ENCODE measurements at places on chromosomes 2 and 18.

DNA sequence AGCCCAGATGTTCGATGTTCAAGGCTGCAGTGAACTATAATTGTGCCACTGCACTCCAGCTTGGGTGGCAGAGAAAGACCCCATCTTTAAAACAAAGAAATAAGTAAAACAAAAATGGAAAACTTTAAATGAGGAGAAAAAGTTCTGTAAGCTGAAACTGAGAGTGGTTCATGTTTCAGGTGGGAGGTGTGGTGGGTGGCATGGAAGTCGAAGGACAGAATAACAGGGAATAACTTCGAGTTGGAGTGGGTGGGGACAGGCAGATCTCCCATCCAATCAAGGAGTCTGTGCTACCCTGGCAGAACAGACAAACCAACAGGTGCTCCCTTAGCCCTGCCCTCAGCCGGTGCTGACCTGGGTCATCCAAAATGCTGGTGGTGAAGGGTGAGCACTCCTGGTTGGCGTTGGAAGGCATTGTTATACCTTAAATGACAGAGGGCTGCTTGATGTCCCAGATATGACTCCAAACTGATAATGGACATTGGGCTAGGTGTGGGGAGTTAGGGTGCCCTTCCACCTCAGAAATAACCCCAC, 328.4 kb downstream of the DYSF start:
- no peak for DNase-seq

DNA sequence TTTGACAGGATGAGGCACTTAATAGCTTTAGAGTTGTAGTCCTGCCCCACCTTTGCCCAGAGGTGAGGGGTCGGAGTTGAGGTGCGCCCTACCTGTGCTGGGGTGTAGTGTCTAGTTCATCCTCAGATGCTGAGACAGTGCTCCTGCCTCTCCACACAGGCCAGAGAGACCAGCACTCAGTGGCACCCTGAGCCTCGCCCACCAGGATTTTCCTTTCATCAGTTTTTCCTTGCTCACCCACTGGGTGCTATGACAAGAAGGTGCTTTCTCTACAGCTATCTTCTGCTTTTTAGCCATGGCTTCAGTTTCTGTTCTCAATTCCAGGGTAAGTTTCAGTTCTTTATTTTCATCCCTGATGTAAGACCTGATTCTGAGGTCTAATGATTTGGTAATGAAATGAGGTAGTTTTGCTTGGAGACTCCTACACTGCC, 16.8 kb upstream of the TMEM131 start:
- no peak for DNase-seq

DNA sequence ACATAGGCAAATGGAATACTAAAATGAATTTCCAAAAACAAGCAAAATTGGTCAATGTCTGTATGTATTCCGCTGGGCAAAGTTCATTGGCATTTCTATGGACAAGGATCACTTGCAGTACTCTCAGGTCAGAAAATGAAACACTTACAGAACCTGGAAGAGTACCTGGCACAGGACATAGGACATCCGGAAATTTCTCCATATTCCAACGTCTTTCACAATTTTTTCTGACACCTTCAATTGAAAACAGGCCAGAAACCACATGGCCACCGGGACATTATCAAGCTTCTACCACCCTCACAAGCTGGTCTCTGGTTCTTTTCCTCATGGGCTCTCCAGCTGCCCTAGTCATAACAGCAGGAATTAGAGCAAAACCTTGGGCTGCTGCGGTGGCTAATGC, 96.9 kb upstream of the MSH6 start:
- no peak for DNase-seq

GRCh38 chr2:221610675-221611074, 38.6 kb upstream of the EPHA4 start:
- DNase-seq = no peak

GRCh38 chr2:24957221-24957620, 14.5 kb downstream of the DNAJC27 start:
- DNase-seq = no peak

DNA sequence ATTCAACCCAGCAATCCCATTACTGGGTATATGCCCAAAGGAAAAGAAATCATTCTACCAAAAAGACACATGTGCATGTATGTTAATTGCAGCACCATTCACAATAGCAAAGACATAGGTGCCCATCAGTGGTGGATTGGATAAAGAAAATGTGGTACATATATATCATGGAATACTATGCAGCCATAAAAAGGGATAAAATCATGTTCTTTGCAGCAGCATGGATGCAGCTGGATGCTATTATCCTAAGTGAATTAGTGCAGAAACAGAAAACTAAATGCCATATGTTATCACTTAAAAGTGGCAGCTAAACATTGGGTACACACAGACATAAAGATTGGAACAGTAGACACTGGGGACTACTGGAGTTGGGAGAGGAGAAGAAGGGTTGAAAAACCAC, 82.2 kb downstream of the MYO3B start:
- DNase-seq = no peak

DNA sequence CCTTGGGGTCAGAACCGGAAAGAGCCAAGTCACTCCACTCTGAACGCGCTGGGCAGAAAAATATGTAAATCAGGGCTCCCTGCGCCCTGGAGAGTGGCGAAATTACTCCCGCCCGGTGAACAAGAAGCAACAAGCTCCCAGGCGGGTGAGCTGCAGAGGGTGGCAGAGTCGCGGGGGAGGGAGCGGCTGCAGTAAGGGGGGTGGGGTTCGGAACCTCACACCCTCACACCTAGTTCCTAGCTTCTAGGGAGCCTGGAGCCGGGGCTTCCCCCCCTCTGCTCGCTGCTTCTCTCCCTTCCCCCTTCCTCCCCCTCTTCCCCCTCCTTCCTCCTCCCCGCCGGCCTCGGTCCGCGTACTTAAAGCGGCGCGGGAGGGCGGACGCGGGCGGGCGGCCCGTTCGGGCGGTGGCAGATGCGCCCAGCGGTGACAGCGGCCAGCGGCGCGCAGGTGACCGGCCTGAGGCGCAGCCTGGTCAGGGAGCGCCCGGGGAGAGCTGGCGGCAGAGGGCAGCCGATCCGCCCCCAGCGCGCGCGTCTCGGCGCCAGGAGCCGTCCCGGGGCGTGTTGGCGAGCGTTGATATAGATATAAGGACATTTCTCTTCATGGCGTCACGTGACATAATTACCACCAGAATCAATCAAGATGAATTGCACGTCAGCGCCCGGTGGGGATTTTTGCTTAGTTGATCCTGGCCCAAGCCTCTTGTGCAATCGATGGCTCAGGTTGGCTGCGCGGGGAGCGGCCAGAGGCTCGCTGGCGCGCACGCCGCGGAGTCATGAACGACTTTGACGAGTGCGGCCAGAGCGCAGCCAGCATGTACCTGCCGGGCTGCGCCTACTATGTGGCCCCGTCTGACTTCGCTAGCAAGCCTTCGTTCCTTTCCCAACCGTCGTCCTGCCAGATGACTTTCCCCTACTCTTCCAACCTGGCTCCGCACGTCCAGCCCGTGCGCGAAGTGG, at the start of gene HOXD11:
TSS of gene HOXD11 (plus strand) at position 700 of the 959 bp plus-strand sequence. CDS start at position 776, 76 bp downstream.
- DNase-seq = no peak

- no peak for DNase-seq
Measured at GRCh38 chr18:75200071-75200470, 8.9 kb downstream of the PTGR3 start.

- DNase-seq = no peak
Measured at GRCh38 chr2:224209555-224210285, 170.6 kb upstream of the SERPINE2 start.

DNA sequence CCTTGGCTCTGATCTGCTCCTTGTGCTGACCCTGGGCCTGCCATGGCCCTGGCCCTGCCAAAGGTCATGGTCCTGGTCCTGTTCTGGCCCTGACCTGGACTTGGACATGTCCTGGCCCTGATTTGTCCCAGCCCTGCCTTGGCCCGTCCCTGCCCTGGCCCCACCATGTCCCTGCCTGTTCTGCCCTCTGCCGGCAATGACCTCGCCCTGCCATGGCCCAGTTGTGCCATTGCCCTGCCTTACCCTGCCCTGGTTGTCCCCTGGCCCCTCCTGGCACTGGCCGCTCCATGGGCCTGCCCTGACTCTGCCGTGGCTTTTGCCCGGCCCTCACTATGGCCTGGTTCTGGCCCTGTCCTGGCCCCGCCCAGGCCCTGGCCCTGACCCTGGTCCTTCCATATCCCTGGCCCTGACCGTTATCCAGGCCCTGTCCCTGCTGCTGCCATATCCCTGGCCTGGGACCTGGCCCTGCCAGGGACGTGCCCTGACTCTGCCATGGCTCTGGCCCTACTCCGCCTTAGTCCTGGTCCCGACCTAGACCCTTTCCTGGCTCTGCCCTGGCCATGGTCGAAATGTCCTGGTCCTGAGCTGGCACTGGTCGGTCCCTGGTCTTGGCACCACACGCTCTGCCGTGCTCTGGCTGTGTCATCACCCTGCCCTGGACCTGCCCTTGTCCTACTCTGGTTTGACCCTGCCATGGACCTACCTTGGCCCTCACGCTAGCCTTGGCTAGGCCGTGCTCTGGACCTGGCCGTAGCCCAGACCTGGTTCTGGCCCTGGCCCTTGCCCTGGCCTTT, 6.8 kb upstream of the ANKRD62 start:
- no peak for DNase-seq

DNA sequence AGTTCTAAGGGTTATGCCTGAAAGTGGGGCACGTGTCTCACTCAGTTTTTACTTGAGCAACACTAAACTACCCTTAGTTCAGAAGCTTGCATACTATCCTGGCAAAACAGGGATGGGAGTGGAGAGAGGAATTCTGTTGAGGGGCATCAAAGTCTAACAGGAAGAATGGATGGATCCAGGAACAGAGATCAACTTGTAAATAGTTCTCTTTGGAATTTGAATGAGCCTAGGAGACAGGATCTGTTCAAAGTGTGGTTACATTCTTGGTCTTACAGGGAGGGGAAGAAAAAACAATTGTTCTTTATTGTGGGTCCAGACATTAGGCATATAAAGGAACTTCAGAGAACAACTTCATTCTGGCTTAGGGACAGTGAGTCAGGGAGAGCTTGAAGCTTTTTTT, 560.2 kb downstream of the CNTNAP5 start:
- DNase-seq = no peak

DNA sequence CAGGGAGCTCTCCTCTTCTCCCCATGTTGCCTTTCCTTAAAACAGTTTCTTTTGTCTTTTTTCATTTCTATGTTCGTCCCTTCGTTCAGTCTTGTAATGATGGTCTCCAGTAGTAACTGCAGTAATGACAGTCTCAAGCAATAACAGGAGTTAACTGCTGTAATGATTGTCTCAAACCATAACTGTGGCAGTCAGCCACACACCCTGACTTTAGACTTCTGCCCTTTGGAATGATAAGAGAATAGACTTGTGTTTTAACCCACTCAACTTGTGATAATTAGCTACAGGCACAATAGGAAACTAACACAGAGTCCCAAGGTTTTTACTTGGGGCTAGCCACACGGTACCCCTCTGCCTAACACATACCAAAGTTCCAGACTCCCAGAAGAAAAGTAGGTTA, 12.1 kb downstream of the TMEM131 start:
- no peak for DNase-seq

DNA sequence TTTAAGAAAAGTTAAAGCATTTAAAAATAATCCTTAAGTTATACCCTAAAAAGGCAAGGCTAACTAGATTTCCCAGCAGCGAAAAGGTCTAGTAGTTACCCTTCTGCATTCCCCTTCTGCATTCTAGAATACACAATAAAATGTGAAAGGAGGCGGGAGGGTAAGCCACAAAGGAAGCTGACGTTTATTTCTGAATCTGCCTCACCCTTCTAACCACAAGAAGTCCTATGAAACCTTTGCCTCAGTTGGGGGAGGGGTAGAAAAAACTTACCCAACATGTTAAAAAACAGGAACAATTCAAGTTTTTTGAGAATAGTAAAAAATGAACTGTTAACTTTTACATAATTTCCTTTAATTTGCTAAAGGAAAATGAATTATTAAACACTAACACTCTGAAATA, 11.3 kb downstream of the STK17B start:
- DNase-seq = no peak

DNA sequence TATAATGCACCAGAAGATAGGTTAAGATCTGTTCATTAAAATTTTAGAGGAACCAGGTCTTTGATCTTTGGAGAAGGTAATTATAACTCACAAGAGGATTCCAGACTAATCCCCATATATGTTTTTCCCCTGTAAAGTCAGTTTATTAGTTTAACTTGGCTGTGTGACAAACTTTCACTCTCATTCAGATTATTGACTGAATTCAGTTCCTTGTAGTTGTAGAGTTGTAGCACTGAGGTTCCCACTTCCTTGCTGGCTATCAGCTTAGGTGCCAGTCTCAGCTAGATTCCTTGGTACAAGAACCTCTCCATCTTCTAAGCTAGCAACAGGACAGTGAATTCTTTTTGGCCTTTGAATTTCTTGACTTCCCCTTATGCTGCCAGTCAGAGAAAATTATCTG, 19.1 kb downstream of the REG1A start:
- DNase-seq = no peak

GRCh38 chr2:3241971-3242746, 135.5 kb downstream of the EIPR1 start:
- no peak for DNase-seq
